ENCODE measurements at places on chromosomes 11 and 22. TPM values are rescaled to one million over a fixed set of nuclear protein-coding genes. Genes with fewer than 3 reads are reported as not detected.

- no peak for DNase-seq
Measured at GRCh38 chr11:73367482-73368024, 8.6 kb upstream of the RELT start.

- DNase-seq = no peak
Measured at GRCh38 chr11:44351006-44351660, 41.2 kb upstream of the ALX4 start.

Gene OR5A2
- total RNA-seq = not detected

GRCh38 chr11:124197999-124198398 is 14.9 kb downstream of the OR10D3 start:
- no peak for DNase-seq

- no peak for DNase-seq
Measured at GRCh38 chr11:115477410-115477809, 26.8 kb downstream of the CADM1 start.

- DNase-seq = no peak
Measured at GRCh38 chr11:765025-765801, 12.1 kb downstream of the GATD1 start.

Gene TRIM49
- not detected for total RNA-seq
